ENCODE measurements at places on chromosomes 13 and 19.

DNA sequence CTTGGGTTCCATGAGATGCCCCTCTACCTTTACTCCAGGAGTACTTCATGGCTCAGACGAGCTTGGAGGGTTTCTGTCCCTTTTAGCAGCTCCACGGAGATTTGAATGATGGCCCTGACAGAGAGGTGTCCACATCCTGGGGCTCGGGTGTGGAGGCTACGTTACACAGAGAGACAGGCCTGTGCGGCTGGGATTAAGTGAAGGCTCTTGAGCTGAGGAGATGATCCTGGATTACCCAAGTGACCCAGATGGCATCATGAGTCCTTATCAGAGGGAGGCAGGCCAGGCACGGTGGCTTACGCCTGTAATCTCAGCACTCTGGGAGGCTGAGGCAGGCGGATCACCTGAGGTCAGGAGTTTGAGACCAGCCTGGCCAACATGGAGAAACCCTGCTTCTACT lies 12.4 kb downstream of the DPP9 start:
- DNase-seq = no peak

DNA sequence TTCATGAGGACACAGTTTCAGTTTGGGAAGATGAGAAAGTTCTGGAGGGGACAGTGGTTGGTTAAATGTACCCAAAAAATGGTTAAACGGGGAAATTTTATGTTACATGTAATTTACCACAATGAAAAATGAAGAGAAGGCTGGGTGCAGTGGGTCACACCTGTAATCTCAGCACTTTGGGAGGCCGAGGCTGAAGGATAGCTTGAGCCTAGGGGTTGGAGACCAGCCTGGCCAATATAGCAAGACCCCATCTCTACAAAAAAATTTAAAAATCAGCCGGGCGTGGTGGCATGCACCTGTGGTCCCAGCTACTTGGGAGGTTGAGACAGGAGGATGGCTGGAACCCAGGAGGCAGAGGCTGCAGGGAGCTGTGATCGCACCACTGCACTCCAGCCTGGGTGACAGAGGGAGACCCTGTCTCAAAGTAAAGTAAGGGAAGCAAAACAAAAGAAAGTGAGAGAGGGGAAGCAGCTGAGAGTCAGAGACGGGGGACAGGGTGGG lies 17.2 kb downstream of the GNG7 start:
- no peak for DNase-seq

DNA sequence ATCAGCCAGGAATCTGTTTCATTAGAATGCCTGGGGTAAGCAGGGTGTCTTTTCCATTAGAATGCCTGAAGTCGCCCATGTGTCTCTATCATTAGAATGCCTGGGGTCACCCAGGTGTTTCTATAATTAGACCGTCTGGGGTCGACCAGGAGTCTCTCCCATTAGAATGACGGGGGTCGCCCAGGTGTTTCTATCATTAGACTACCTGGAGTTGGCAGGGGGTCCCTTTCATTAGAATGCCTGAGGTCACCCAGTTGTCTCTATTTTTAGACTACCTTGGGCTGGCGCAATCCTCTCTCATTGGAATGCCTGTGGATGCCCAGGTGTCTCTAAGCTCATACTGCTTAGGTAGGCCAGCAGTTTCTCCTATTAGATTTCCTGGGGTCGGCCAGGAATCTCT lies 1447.6 kb downstream of the UQCRFS1 start:
- DNase-seq = no peak

GRCh38 chr13:78045916-78046315 lies 127.3 kb upstream of the EDNRB start:
- DNase-seq = no peak

DNA sequence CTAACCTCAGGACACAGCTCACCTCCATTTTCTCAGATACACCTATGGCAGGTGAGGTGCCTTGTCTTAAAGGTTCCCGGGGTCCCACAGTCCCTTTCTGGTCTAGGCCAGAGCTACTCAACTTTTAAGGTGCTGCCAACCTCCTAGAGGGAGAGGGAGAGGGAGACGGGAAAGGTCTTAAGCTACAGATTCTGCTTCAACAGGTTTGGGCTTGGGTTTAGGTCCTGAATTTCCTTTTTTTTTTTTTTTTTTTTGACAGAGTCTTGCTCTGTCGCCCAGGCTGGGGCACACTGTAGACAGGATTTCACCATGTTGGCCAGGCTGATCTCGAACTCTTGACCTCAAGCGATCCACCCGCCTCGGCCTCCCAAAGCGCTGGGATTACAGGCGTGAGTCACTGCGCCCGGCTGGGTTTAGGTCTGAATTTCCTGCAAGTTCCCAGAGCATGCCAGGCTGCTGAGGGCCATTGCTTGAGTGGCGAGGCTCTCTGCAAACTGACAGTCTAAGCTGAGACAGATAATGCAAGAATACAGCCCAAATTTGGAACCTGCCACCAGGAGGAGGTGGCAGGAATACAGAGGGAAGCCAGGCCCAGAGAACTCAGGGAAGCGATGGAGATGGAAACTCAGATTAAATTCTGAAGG lies 7.8 kb upstream of the SYCN start:
- DNase-seq = no peak

DNA sequence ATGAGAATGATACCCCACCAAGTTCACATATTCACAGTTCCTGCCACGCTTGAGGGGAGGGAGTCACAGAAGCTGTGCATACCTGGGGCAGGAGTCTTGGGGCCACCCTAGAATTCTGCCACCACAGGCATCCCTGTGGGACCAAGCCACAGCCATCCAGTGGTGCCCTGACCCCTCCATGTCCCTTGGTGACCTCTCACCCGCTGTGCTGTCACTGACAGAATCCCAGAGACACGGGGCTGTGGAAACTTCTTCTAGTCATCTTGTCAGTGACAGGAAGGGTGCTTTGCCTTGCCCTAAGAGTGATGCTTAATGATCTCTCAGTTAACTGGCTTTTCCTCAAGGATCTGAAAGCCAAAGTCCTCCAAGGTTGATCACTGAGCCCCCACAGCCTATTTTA lies 58.4 kb upstream of the UQCRFS1 start:
- no peak for DNase-seq

GRCh38 chr13:47719164-47719563 lies 281.9 kb downstream of the SUCLA2 start:
- DNase-seq = no peak

GRCh38 chr19:54918499-54918898 lies 12.6 kb downstream of the NCR1 start:
- DNase-seq = no peak

Data from activated naive CD8-positive, alpha-beta T cell treated with anti-CD3 and anti-CD28 coated beads for 36 hours (primary cell).